NCI-H1092 (cell line): ENCODE measurements at places on chromosomes 3 and 15.
A peak's percentile ranks its signal among the peaks of the same experiment; 100 is the strongest.

- DNase-seq: no peak
Measured at GRCh38 chr3:62095756-62096155, 277.6 kb downstream of the FEZF2 start.

DNA sequence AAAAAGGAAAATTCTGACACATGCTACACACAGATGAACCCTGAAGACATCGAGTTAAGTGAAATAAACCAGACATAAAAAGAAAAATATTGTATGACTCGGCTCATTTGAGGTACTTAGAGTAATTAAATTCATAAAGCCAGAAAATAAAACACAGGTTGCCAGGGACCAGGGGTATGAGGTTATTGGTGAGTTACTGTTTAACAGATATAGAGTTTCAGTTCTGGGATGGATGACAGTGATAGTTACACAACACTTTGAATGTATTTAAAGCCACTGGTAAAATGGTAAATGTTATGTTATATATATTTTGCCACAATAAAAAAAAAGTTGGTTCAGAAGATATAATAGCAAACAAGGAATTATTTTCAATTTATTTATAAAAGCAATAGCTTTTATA is 436.1 kb upstream of the WNT5A start:
- DNase-seq: no peak

DNA sequence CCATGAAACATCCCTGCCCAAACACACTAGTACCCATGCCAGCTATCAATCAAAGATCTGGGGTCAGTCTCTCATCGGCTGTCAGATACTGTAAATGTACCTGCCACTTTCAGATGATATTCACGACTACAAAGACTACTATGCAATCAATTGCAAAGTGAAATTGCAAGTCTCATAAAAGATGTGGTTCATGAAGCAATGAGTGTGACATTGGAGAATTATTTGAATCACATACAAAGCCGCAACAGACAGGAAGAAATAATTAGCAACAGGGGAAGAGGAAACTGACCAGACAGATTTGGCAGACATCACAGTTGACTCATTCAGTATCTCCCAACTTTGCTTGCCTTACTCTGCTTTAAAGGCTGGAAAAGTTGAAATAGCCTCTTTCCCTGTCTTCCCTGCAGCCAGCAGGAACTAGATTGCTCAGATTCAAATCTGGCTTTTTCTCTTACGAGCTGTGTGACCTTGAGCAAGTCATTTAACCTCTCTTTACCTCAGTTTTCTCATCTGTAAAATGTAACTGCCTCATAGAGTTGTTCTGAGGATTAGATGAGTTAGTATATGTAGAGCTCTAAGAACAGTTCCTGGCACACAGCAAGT is 95.7 kb upstream of the C3orf80 start:
- DNase-seq: no peak

- DNase-seq: no peak
Measured at GRCh38 chr15:70033109-70033508, 64.6 kb downstream of the TLE3 start.

GRCh38 chr3:178343433-178344038 is 192.7 kb upstream of the KCNMB2 start:
- no peak for DNase-seq

GRCh38 chr3:131435000-131435399 is 53.4 kb downstream of the NUDT16 start:
- no peak for DNase-seq

- no peak for DNase-seq
Measured at GRCh38 chr3:188772886-188773285, 398.9 kb upstream of the TPRG1 start.

- no peak for DNase-seq
Measured at GRCh38 chr3:26718315-26718714, 95.7 kb downstream of the LRRC3B start.

DNA sequence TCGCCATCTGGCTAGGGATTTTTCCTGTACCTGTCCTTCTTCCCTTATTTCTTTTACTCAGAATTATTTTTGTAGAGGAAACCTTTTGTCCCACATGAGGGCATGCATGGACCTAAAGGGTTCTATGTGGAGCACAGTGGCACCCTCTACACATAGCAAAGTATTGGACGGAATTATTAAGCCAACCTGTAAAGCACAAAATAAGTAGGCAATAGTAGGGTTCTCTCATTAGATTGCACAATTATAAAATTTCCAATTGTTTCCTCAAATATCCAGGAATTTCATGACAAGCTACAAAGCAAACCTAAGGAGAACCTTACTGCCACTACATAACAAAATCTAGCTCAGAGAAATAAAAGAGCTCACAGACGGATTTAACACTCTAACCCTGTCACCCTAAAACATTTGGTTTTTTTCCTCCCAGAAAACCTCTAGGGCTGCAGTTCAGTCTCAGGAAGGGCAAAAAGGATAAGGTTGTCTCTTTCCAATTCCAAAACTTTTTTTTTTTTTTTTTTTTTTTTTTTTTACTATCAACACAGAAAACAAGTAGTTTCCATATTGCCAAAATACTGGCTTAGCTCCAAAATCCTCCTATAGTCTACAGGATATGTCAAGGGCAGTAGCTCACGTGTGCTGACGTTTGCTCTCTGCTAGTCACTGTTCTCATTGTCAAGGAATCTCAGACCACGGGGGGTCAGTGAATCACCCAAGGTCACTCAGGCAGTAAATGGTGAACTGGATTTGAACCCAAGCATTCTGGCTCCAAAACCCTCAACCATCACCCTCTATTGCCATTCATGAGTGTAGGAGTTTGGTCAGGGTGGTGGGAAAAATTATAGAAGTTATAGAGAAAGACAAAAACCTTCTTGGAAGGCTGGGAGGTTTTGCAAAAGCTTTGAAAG is 52.3 kb downstream of the NCEH1 start:
- DNase-seq: no peak

DNA sequence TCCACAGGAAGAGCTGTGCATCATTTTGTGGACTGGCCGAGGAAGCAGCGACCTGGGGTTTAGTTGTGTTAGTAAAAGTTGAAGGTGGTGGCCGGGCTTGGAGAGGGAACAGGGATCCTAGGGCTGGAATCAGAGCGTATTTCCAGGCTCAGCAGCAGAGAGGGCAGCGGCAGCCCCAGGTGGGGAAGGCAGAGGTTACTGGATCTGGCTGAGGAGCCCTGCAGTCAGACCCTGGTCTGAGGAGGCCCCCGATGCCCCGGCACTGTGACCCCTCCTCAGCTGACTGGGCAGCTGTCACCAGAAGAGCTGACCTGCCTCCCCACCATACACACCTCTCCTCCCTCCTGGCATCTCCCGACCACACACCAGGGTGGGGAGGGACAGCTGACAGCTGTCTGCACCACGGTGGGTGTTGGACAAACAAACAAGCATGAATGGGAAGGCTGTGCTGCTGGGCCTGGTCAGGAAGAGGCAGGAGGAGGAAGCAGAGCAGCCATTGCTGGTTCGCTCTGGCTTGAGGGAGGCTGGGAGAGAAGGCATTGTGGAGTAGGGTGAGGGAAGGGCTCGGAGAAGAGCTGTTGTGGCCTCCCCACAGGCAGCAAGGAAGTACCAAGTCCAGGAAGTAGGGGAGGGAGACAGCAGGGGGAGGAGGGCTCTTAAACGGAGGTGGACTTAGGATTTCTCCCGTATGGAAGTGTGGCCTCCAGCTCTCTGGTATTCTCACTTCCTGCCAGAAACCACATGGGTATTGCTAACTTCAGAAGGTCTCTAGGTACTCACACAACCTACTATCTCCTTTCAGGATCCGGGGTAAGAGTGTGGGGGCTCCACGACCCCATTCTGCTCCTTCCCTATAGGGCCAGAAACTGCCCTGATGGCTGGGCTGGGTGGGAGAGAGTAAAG is 49.5 kb upstream of the HACD2 start:
- peak; percentile 42 for DNase-seq

GRCh38 chr3:5347486-5347885 is 160.0 kb downstream of the EDEM1 start:
- peak; percentile 66 for DNase-seq

- peak; percentile 20 for DNase-seq
Measured at GRCh38 chr3:186108106-186108940, 566 bp downstream of the ETV5 start.

DNA sequence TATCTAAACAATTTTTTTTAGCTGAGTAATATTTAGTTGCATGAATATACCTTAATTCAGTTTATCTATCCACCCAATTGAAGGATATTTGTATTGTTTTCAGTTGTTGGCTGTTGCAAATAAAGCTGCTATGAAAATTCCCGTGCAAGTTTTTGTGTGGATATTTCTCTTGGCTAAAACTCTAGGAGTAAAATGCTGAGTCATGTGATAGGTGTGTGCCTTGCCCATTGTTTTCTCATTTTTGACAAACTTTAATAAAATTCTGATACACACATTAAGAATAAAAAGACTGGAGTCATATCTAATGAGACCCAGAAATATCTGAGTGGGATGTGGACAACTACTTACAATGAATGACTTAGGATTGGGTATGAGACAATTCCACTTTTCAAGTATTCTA is 78.6 kb downstream of the MDFIC2 start:
- no peak for DNase-seq

- DNase-seq: no peak
Measured at GRCh38 chr3:186679151-186679550, 13.3 kb downstream of the HRG start.

GRCh38 chr3:69164296-69164695 is 41.9 kb upstream of the LMOD3 start:
- no peak for DNase-seq

DNA sequence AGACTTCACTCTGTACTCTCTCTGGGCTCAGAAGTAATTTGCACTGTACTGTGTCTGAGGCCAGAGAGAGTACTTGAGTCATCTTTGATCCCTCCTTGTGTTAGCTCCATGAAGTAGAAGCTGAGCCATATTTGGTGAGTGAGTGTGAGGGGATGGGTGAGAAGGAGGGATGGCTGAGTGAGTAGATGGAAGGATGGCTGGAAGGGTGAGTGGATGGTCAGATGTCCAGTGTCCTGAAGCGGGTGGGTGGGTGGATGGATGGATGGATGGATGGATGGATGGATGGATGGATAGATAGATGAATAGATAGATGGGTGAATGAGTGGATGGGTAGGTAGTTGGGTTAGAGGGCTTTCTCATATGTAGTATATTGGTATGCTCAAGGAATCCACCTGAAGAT is 39.3 kb downstream of the FGD5 start:
- DNase-seq: no peak

- no peak for DNase-seq
Measured at GRCh38 chr15:60928210-60928609, 300.9 kb downstream of the RORA start.

GRCh38 chr3:133236901-133237300 is 163.0 kb upstream of the BFSP2 start:
- no peak for DNase-seq

DNA sequence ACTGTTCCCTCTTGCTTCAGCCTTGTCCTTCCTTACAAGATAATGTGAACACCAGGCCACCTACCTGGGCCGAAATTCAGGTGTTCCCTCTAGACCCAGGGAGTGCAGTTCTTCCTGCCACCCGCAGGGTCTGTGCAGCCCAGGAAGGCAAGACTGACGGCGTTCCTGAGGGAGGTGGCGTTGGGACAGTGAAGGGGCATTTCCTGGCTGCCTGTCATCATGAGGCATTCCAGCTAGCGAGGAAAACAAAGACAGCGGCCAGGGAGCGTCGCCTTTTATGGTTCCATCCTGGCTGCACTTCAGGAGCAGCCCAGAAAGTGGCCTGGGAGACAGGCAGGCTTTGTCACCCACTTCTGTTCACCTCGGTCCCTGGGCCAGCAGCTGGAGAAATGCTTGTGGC is 84.8 kb upstream of the WNT5A start:
- peak; percentile 38 for DNase-seq

- no peak for DNase-seq
Measured at GRCh38 chr3:118809696-118810498, 224.7 kb downstream of the IGSF11 start.

DNA sequence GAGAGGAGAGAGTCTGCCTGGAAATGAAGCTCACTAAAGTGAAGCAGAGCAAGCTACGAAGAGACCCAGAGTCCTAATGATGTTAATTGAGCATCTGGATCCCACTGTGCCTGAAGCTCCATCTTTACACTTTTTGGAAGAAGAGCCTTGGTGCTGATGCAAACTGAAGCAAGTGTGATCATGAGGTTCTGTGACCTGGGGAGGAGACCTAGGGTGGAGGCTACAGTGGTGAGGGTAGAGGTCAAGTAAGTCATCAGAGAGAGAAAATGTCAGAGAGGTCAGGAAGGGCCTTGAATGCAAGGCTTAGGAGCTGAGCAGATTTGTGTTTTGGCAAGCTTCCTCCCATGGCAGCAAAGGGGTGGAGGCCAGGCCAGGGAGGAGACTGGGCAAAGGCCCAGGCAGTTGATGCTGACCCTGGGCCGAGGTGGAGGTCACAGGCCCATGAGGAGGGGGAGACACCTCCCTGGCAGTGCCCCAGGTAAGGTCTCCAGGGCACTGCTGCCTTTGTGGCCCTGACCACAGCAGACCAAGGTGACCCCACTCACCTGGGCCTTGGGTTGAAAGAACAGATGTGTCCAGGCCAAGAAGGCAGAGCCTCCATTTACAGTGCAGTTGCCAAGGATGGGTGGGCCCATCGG is 1.6 kb downstream of the GRIP2 start:
- DNase-seq: no peak

DNA sequence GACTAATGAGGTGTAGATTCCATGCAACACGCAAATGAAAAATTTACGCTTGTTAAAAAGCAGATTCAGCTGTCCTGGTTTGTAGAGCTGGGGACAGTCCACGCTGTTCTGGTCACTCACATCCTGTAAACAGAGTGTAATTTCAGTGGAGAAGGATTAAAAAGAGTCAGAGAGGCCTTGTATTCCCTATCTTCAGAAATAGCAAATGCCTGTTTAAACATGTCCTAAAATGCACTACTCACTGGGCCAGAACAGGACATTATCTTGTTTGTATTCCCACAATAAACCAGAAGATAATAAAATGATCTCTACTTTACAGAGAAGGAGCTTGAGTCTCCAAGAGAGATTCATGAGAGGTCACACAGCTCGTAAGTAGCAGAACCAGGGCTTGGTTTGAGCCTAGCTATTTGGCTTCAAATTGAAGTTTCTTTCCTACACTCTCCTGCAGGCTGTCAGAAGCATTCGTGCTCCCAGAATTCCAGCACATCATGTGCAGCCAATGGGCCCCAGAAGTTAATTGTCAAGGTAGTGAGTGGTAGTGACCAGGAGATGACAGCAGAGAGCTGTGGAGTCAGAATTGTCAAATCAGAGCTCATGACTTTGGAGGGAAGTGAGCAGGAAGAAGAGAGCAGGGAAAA is 242.5 kb downstream of the ATP8B4 start:
- DNase-seq: no peak

DNA sequence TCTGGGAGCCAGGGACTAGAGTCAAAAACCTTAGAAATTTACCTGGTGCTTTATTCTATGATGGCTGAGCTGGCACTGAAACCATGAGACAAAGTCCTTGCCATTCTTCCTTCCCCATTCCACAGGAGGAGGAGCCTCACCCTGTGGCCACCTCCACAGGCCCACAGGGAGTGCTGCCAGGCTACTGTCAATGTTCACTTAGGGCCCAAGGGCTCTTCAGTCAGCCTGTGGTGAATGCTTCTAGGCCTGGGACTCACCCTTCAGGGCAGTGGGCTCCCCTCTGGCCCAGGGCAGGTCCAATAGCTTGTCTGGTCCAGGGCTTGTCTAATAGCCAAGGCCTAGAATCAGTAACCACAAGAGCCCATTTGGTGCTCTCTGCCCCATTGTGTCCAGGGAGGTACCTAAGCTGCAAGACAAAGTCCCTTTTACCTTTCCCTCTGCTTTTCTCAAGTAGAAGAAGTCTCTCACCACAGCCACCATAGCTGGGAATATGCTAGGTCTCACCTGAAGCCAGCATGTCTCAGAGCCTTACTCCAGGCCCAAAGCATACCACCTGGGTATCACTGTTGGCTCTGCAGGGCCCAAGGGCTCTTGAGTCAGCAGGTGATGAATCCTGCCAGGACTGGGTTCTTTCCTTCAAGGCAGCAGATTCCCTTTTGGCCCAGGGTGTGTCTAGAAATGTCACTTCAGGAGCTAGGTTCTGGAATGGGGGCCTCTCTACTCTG is 61.8 kb upstream of the CHRNB4 start:
- DNase-seq: no peak
